ENCODE measurements at places on chromosomes 6 and 20. TPM values are rescaled to one million over a fixed set of nuclear protein-coding genes. Genes with fewer than 3 reads are reported as not detected.

The DDX43 gene
- 0.99 TPM for total RNA-seq

The FRK gene
- total RNA-seq: 2.5 TPM

The GSTA1 gene
- total RNA-seq: not detected

The MLN gene
- total RNA-seq: not detected

The FAM184A gene
- 0.17 TPM for total RNA-seq

The IYD gene
- not detected for total RNA-seq

The UBE2J1 gene
- total RNA-seq: 26.4 TPM

DNA sequence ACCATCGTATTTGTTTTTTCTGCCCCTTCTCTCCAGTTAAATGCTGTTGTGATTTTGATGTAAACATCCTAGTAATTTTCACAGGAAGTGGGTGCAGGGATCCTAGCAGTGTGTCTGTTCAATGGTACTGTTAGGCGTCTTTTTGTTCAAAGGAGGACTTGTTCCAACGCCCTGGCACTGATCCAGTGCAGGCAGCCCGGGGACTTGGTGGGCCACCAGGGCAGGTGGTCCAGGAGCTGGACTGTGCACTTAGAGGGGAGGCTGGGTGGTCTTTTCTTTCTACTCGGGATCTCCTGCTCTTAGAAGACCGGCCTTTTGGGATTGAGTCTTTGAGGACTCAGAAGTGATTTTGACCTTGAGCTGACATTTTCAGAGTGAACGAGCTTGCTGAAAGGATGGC is 41.1 kb upstream of the NKX2-2 start:
- DNase-seq: no peak

DNA sequence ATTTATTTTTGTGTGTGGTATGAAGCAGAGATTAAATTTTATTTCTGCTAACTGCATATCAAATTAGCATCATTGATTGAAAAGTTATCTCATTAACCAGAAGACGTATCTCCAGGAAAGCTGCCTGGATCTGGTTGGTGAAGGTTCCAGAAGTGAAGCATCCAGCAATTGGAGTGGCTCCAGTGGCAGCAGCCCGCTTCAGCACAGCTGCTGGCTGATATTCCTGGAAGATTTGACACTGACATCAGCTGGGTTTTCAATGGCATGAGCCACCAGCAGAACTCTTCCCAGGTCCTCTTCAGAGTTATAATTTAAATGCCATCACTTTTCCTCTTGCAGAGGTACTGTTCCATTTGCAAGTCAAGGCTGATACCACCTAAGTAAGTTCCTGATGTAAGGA is 363.5 kb downstream of the BCKDHB start:
- DNase-seq: no peak

GRCh38 chr6:118589649-118590365 is 41.7 kb downstream of the PLN start:
- no peak for DNase-seq

GRCh38 chr6:130322673-130323268 is 43.0 kb upstream of the TMEM200A start:
- DNase-seq: no peak

DNA sequence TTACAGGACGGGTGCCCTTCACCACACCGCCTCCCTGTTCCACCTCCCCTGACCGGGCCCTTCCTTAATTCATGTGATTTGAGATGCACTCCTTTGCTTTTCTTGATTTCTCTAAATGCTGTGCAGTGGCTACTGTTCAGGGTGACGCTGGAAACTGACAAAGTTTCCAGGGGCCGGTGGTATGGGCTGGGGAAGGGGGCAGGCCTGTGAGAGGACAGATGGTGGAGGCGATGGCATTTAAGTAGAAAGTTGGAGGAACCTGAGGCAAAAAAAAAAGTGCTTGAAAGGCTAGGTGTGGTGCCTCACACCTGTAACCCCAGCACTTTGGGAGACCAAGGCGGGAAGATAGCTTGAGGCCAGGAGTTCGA is 121.6 kb upstream of the RNF24 start:
- no peak for DNase-seq

DNA sequence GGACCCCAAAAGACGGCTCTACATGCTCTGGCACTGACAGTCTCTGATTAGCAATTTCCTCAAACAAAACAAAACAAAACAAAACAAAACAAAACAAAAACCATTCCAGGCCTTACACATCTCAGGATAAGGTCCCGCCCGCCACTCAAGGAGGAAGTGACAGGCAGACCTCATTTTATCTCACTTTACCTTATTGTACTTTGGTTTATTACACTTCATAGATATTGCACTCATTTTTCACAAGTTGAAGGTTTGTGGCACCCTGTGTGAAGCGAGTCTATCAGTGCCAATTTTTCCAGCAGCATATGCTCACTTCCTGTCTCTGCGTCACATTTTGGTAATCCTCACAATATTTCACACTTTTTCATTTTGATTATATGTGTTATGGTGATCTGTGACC is 15.2 kb downstream of the ZBP1 start:
- DNase-seq: no peak

GRCh38 chr6:166341464-166341863 is 881 bp downstream of the SFT2D1 start:
- no peak for DNase-seq

GRCh38 chr6:13417431-13417830 is 70.0 kb downstream of the GFOD1 start:
- DNase-seq: no peak

DNA sequence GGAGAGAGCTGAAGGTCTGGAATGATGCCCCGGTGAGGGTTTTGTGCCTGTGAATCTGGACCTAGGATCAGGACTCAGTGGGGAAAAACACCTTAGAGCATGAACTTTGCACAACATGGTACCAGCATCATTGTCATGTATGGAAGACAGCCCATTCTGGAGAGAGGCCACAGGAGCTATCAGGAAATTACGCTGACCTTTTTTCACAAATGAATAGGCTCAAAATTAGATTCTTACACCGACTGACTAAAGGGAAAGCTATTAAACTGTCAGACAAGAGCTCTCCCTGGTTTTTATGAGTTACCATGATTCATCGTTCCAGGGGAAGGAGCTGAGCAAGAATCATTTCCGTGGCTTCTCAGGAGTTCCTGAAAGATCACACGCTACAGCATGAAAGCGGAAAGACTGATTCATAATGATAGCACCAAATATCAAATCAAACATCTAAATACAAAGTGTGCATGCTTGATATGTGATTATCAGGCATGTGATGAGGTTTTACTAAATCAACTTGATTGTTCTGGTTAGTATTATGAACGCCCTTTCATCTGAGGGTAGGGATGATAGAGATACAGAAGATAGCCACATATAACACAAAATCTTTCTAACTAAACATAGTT is 224.9 kb upstream of the SMLR1 start:
- DNase-seq: peak; percentile 99

DNA sequence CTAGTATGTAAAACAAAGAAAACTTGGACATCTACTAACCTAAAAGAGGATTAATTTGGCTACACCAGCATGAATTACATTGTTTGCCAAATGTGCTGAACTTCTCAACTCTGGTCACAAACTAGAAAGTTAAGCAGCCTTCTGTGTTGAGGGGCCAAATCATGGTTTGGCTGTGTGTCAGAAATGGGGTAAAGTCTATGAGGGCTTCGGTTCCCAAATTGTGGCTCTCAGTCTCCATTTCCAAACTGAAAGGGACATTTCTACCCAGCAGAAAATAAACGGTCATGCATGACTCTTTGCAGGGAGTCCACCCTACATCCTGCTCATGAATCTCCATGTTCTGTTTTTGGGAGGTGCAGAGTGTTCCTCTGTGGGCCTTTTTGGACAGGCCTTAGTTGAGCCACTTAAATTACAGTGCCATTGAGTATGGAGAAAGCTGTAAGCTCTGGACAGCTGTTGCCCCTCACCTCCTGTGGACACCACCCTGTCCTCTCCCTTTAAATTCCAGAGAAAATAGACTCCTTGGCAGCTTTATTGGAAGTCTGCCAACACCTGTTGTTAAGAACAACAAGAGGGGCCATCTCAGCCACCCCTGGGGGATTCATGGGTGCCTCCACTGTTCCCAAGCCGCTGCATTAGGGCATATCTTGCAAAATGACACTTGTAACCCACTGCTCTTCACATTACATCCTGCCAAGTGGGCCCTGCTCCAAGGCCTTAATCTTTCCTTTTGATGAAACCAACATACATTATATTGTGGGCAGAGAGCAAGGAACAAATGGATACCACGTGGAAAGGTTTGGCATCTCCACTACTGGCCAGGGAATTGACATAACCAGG is 27.5 kb upstream of the SNRPC start:
- DNase-seq: no peak

DNA sequence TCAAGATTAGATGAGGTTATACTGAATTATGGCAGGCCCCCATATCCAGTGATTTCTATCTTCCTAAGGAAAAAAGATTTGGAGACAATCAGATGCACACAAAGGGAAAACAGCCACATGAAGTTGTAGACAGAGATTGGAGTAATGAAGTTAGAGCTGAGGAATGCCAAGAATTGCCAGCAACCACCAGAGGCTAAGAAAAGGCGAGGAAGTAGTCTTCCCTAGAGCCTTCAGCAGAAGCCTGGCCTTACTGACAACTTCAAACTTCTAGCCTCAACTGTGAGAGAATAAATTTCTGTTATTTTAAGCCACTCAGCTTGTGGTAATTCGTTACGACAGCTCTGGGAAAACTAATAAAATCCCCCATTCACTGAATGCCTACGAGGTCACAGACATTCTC is 473.9 kb downstream of the COL12A1 start:
- no peak for DNase-seq

- no peak for DNase-seq
These were observed 31.4 kb downstream of the GHRH start for GRCh38 chr20:37230200-37230599.

DNA sequence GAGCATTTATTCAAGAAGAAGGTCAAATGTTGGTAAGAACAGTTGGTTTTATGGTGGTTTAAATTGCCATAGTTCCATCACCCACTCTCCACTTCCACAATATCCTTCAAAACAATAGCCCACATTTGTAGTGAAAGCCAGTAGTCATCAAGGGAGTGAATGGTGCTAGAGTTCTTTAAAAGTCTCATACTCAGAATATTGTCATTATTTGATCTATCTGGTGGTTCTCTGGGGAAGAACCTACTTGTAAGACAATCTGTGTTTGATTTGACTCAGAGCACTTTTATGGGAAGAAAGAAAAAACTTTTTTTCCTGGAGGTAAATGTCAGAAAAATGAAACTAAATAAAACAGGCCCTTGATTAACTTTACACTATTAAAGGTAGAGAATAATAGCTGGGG is 893.8 kb downstream of the QKI start:
- DNase-seq: no peak

DNA sequence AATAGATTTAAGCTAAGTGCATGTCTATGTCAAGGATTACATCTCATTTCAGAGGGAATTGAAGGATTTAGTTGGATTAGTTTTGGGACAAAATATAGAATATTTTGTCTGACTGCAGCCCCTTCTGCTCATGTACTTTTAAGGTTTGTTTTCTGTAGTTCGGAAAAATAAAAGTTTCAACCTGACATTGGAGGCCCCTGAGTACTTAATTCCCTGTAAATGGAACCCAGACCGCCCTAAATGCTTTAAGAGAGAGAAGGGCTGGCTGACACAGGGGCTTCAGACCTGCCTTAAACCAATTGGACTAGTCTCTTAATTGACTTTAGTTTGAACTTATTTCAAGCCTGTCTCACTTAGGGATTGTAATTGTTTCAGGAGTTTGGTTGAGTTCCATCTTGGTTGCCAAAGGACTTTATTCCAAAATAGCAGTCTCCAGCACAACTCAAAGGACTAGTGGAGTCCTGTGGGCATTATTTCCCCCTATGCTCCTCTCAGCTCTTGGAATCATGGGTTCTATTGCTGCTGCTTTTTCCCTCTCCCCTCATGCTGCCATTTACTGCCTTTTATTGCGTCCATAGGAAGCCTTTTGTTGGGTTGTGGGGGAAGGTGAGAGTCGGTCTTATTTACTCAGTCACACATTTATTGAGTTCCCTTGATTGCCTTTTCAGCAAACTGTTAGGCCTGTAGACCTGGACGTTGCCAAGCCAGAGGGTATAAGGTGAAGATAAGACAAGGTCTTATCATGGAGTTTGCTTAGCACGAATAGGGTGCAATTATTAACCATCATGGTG is 14.5 kb downstream of the BRD2 start:
- peak; percentile 9 for DNase-seq
